ENCODE measurements at places on chromosomes 5 and 9. TPM values are rescaled to one million over a fixed set of nuclear protein-coding genes. Genes with fewer than 3 reads are reported as not detected.

The PCDHAC1 gene
- not detected for total RNA-seq

The BSPRY gene
- total RNA-seq = 12.2 TPM

The BTNL8 gene
- 0.20 TPM for total RNA-seq

The CARTPT gene
- not detected for total RNA-seq

The FGF1 gene
- total RNA-seq = not detected

The TMEM171 gene
- total RNA-seq = not detected

The KYAT1 gene
- total RNA-seq = 9.4 TPM

The TAF1L gene
- 0.04 TPM for total RNA-seq

The MZB1 gene
- total RNA-seq = 10.6 TPM

The ABO gene
- total RNA-seq = not detected

GRCh38 chr5:176519810-176520720, 17.1 kb downstream of the RNF44 start:
- no peak for DNase-seq
- no peaks in the 10 kb centered on the region for H3K27me3 ChIP-seq
- no peak overlapping the region for H3K4me3 ChIP-seq
- H3K36me3 ChIP-seq = no peaks in the 10 kb centered on the region
- peaks cover 12% of the 10 kb centered on the region for H3K4me1 ChIP-seq

DNA sequence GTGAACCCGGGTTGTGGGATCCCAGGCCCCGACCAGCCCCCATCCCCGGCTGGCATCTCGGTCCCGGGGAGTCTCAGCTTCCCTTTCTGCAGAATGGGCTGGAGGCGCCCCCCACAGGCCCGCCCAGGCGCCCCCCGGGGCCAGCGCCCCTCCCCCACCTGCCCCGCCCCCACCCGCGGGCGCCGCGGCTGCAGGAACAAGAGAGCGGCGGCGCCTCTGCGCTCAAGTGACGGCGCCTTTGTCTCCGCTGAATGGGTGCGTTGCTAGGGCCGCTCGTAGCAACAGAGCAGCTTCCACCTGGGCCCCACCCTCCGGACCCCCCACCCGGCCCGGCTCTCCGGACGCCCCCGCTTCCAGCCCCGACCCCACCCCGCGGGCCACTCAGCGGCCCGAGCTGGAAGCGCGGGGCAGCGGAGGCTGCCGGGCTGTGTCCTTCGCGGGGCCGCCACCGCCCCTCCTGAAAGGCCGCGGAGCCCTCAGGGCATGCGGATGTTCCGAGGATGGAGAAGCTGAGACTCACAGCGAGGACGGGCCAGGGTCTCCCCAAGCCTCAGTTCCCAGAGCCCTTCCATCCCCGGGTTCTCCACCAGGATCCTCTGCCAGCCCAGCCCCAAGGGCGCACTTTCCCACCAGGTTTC, 27.5 kb downstream of the ADGRD2 start:
- H3K27me3 ChIP-seq = peaks cover 19% of the 10 kb centered on the region
- no peak overlapping the region for H3K4me3 ChIP-seq
- H3K4me1 ChIP-seq = no peaks in the 10 kb centered on the region

DNA sequence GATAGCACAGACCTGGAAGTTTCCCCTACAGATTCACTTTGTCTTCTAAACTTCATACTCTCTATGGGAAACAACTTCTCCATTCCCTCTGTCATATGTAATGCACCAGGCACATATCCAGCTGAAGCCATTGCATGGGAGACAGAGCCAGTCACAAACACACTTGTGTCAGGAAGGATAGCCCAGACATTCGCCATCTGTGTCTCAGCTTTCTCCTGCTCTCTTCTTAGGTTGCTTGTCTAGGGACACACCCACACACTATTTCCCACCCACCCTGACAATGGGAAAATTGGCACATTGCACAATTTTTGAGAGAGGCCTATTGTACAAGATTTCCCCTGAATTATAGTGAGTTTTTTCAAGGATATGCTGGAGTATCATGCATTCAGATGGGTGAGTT, 158.4 kb upstream of the MPDZ start:
- no peak for DNase-seq
- no peaks in the 10 kb centered on the region for H3K4me1 ChIP-seq
- H3K27ac ChIP-seq = no peak overlapping the region
- no peaks in the 10 kb centered on the region for H3K36me3 ChIP-seq

DNA sequence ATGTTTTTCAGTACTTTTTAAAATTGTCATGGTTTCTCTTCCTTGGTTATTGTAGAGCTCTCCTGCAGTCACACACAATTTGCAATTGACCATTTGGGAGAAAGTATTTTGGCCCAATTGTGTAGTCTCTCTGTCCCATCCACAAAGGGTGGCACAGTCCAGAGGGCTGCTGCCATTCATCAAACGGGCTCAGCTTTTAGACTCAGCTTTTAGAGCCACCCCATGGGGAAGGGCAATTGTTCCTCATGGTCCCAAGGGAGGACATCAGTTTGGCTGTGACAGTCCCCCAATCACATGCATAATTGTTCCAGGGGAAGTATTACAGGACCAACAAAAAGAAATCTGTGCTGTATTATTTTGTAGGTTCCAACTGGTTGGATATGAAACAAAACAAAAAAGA, 207.6 kb downstream of the ZNF462 start:
- no peak overlapping the region for H3K27ac ChIP-seq
- no peaks in the 10 kb centered on the region for H3K4me1 ChIP-seq
- H3K27me3 ChIP-seq = peaks cover 4% of the 10 kb centered on the region
- no peak for DNase-seq
- H3K4me3 ChIP-seq = no peak overlapping the region
- H3K36me3 ChIP-seq = no peaks in the 10 kb centered on the region

- H3K4me3 ChIP-seq = no peak overlapping the region
- no peak for DNase-seq
- peaks cover 5% of the 10 kb centered on the region for H3K4me1 ChIP-seq
Measured at GRCh38 chr5:82735160-82735789, 341.9 kb downstream of the TMEM167A start.

- no peak for DNase-seq
- H3K4me3 ChIP-seq = peak overlapping the region; percentile 100
- H3K36me3 ChIP-seq = peaks cover 44% of the 10 kb centered on the region
- peaks cover 40% of the 10 kb centered on the region for H3K4me1 ChIP-seq
- H3K27ac ChIP-seq = peak overlapping the region; percentile 100
Measured at GRCh38 chr5:179700401-179700918, 1.7 kb downstream of the CANX start.

GRCh38 chr9:89223396-89223977, 44.9 kb upstream of the SHC3 start:
- H3K36me3 ChIP-seq = no peaks in the 10 kb centered on the region
- no peak overlapping the region for H3K27ac ChIP-seq
- H3K27me3 ChIP-seq = peaks cover 31% of the 10 kb centered on the region
- H3K4me1 ChIP-seq = peaks cover 2% of the 10 kb centered on the region

- no peaks in the 10 kb centered on the region for H3K27me3 ChIP-seq
- no peaks in the 10 kb centered on the region for H3K4me1 ChIP-seq
- H3K4me3 ChIP-seq = no peak overlapping the region
Measured at GRCh38 chr5:178462816-178463215, 127.4 kb downstream of the COL23A1 start.

GRCh38 chr9:83681490-83681889, 26.3 kb downstream of the UBQLN1 start:
- peak overlapping the region; percentile 31 for H3K27ac ChIP-seq
- peaks cover 15% of the 10 kb centered on the region for H3K36me3 ChIP-seq
- peaks cover 23% of the 10 kb centered on the region for H3K4me1 ChIP-seq

GRCh38 chr5:132751444-132751843, 4.2 kb downstream of the CCNI2 start:
- DNase-seq = peak; percentile 25
- H3K4me1 ChIP-seq = peaks cover 42% of the 10 kb centered on the region
- no peaks in the 10 kb centered on the region for H3K27me3 ChIP-seq

DNA sequence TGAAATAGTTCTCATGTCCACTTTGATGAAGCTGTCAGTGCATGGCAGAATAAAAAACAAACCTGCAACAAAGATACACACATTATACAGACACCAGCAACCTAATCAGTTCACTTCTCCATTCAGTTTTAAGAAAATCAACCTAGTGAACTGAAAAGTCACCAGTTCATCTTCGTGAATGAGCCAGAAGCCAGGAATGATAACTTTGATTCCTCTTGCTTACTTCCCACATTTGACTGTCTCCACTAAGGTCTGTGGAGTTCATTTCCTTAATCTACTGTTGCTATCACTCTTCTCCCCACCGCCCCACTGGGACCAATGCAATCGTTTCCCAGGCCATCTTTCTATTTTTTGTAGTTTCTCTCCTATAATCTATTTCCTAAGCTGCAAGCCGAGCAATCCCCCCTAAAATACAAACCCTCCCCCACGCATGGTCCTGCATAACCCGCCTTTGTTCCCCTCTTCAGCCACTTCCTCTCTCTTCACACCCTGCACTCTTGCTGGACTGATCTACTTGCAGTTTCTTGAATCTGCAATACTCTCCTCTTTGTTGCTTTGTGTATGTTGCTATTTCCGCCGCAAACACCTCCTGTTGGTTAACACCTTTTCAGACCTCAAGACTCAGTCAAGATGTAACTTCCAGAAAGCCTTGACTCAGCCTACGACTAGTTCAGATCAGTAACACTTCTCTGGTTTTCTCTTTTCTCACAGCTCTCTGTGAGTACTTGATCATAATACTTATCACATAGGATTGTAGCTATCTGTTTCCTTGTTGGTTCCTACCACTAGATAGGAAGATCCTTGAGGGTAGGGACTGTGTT, 16.6 kb downstream of the STOM start:
- peaks cover 31% of the 10 kb centered on the region for H3K4me1 ChIP-seq
- peak; percentile 55 for DNase-seq
- peaks cover 20% of the 10 kb centered on the region for H3K36me3 ChIP-seq
- H3K27me3 ChIP-seq = no peaks in the 10 kb centered on the region

DNA sequence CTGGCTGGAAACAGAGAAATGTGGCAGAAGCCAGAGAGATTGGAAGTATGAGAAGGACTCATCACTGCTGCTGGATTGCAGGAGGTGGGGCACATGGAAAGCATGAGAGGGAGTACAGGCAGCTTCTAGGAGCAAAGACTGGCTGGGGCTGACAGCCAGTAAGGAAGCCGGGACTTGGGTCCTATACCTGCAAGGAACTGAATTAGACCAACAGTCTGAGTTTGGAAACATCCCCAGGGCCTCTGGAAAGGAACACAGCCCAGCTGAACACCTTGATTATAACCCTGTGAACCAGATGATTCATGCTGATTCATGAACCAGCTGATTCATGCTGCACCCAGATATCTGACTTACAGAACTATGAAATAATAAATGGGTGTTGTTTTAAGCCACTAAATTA, 93.4 kb downstream of the OSTF1 start:
- no peak for DNase-seq
- peaks cover 6% of the 10 kb centered on the region for H3K36me3 ChIP-seq
- H3K4me1 ChIP-seq = peaks cover 6% of the 10 kb centered on the region
- H3K27me3 ChIP-seq = no peaks in the 10 kb centered on the region
- no peak overlapping the region for H3K4me3 ChIP-seq

GRCh38 chr5:91830361-91830953, 447.3 kb upstream of the ARRDC3 start:
- H3K4me3 ChIP-seq = no peak overlapping the region
- no peak overlapping the region for H3K27ac ChIP-seq
- no peaks in the 10 kb centered on the region for H3K36me3 ChIP-seq
- H3K4me1 ChIP-seq = no peaks in the 10 kb centered on the region

DNA sequence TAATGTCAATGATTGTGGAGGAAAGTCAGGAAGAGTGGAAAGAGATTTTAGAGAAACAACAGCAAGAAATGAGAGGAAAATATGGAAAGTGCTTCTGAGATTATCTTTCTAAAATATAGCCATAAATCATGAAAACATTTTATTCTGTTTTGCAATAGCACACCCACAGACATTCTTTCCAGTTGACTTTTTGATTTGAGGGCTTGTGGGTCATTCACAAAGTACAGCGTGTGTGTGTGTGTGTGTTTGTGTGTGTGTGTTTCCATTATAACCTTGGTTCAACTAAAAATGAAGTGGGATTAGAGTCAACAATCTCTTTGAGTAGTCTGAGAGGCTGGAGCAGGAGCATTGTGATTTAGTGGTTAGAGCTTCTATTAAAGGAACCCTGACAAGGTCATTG, 116.6 kb upstream of the GAS1 start:
- no peaks in the 10 kb centered on the region for H3K36me3 ChIP-seq
- peaks cover 4% of the 10 kb centered on the region for H3K27me3 ChIP-seq
- no peaks in the 10 kb centered on the region for H3K4me1 ChIP-seq

GRCh38 chr9:71725590-71726338, 42.5 kb downstream of the CEMIP2 start:
- peaks cover 38% of the 10 kb centered on the region for H3K36me3 ChIP-seq
- H3K4me1 ChIP-seq = peaks cover 10% of the 10 kb centered on the region
- H3K27ac ChIP-seq = no peak overlapping the region
- H3K4me3 ChIP-seq = no peak overlapping the region
- DNase-seq = no peak

DNA sequence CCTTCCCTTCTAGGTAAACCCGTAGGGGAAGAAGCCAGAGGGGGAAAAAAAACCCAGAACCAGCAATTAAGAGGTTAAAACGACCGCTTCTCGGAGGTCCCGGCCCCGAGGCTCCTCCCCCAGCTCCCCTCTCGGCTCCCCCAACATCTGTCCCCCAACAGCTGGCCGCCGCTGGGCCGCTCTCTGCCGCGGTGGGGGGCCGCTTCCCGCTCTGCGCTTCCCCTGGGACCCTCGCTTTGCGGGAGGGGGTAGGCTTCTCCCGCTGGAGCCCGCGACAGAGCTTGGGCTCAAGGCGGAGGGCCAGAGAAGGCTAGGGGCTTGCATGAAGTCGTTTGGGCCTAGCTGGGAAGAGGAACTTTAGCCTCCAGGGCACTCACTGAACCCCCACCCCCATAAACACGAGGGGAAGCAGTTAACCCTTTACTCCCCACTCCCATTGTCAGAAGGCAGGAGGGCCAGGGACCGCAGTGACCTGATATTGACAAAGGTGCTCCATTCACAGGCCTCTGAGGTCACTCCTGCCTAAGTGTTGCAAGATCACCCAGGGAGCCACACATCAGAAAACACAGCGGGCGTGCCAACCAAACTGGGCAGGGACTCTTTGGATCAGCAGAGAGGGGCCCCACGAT, 7.5 kb downstream of the LHX6 start:
- peaks cover 94% of the 10 kb centered on the region for H3K27me3 ChIP-seq
- DNase-seq = no peak
- no peak overlapping the region for H3K27ac ChIP-seq
- H3K36me3 ChIP-seq = no peaks in the 10 kb centered on the region
- peaks cover 18% of the 10 kb centered on the region for H3K4me1 ChIP-seq

GRCh38 chr9:89549031-89549644, 51.2 kb upstream of the SEMA4D start:
- H3K27ac ChIP-seq = peak overlapping the region; percentile 75
- peaks cover 16% of the 10 kb centered on the region for H3K4me1 ChIP-seq
- no peak overlapping the region for H3K4me3 ChIP-seq
- H3K27me3 ChIP-seq = no peaks in the 10 kb centered on the region

GRCh38 chr9:132207839-132208615, 46.2 kb downstream of the NTNG2 start:
- no peaks in the 10 kb centered on the region for H3K4me1 ChIP-seq
- H3K27me3 ChIP-seq = no peaks in the 10 kb centered on the region
- peak overlapping the region; percentile 38 for H3K27ac ChIP-seq

DNA sequence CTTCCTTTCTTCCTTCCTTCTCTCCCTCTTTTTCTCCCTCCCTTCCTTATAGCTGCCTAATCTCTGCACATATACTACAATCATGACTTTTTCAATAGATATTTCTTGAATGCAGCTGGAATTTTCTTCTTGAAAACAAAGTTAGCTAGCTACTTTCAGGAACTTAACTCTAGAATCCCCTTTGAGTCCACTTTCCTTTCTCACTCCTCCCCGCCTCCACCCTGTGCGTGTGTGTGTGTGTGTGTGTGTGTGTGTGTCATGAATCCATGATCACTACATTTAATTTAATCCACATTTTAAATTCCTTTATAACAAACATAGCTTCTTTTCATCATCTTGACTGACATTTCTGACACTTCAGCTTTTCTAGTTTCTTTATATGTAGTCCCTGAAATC, 167.5 kb upstream of the KLF9 start:
- H3K4me3 ChIP-seq = no peak overlapping the region
- peaks cover 5% of the 10 kb centered on the region for H3K4me1 ChIP-seq
- H3K27ac ChIP-seq = no peak overlapping the region
- no peak for DNase-seq
- no peaks in the 10 kb centered on the region for H3K27me3 ChIP-seq

All from activated naive CD8-positive, alpha-beta T cell treated with anti-CD3 and anti-CD28 coated beads for 36 hours (primary cell).